Spinal cord (tissue), 10 donors: ENCODE measurements at places on chromosomes 2 and 18.

- DNase-seq = no peak
Measured at GRCh38 chr2:219436491-219436890, 1.8 kb downstream of the SPEG start.

GRCh38 chr2:52779446-52779845, 988.2 kb upstream of the CHAC2 start:
- DNase-seq = no peak

- DNase-seq = no peak
Measured at GRCh38 chr2:179181002-179181401, 83.6 kb downstream of the SESTD1 start.

DNA sequence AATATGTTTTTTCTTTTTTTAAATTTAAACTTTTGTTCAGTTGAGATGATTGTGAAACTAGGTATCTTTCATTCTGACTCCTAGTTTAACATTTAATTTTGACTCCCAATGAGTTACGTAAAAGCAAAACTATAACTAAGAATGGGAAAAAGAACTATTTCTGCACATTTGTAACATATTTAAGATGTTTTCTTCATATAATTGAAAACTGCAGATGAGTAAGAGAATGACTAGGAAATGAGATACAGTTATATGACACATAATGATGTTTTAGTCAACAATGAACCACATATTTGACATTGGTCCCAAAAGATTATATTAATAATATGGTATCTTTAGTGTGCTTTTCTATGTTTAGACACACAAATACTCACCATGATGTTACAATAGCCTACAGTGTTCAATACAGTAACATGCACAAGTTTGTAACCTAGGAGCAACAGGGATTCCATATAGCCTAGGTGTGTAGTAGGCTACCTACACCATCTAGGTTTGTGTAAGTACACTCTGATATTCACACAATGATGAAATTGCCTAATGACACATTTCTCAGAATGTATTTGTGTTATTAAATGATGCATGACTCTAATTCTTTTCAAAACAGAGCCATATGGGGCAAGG, 12.6 kb downstream of the ERMN start:
- no peak for DNase-seq

- no peak for DNase-seq
Measured at GRCh38 chr2:218360453-218360852, 3.8 kb downstream of the CATIP start.

DNA sequence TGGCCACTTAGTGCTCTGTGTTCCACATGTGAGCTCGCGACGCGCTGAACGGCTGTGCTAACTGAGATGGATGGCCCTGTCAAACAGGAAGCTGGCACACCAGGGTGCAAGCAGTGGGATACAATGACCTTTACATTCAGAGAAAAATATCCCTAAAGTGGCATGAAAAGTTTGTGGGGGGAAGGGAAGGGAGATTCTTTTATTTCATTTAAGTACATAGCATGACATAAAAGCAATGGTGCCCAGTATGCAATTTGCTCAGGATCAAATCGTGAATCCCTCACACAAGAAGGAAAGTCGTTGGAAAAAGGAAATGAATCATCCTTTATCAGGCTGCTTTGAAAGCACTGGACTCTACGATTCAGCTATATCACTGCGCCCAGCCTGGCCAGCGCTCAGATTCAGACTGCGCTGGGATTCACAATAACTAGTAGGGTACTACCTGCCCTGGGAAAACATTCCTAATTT, 26.0 kb downstream of the SATB2 start:
- no peak for DNase-seq

- DNase-seq = no peak
Measured at GRCh38 chr2:112032689-112033465, 22.2 kb upstream of the TMEM87B start.

- DNase-seq = no peak
Measured at GRCh38 chr2:38515155-38516074, 87.3 kb downstream of the HNRNPLL start.

- no peak for DNase-seq
Measured at GRCh38 chr18:54532222-54532621, 58.8 kb upstream of the DYNAP start.

GRCh38 chr2:20471902-20472559, 25.2 kb downstream of the RHOB start:
- DNase-seq = no peak

DNA sequence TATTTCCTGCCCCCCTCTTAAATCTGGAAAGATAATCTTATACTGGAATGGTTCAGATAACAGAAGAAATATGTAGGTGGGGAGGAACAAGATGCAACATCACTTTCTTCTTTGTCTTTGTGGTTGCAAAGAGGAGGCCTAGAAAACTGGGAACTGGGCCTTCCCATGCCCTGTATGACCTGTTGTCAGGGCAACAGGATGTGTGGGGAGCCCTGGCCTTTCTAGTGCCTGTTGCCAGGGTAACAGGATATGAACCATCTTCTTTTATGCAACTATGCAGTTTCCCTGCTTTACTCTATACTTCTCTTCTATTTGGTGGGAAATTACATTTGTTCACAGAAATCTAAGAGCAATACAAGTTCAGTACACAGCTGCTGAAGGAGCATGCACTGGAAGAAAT, 79.8 kb upstream of the PDE1A start:
- no peak for DNase-seq

GRCh38 chr18:48767090-48767690, 183.6 kb downstream of the SMAD7 start:
- peak; percentile 55 for DNase-seq

- DNase-seq = no peak
Measured at GRCh38 chr2:100399714-100400113, 17.8 kb downstream of the CHST10 start.

- no peak for DNase-seq
Measured at GRCh38 chr18:51235009-51235789, 37.7 kb upstream of the MEX3C start.

DNA sequence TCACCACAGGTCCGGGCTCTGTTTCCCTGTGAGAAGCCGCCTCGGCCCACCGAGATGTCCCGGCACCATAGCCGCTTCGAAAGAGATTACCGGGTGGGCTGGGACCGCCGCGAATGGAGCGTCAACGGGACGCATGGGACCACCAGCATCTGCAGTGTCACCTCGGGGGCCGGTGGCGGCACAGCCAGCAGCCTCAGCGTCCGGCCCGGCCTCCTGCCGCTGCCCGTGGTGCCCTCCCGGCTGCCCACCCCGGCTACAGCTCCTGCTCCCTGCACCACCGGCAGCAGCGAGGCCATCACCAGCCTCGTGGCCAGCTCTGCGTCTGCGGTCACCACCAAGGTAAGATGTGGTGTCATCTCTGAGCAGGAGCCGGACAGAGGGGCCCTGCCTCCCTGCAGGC, 177.2 kb downstream of the KLHL29 start:
- DNase-seq = no peak

DNA sequence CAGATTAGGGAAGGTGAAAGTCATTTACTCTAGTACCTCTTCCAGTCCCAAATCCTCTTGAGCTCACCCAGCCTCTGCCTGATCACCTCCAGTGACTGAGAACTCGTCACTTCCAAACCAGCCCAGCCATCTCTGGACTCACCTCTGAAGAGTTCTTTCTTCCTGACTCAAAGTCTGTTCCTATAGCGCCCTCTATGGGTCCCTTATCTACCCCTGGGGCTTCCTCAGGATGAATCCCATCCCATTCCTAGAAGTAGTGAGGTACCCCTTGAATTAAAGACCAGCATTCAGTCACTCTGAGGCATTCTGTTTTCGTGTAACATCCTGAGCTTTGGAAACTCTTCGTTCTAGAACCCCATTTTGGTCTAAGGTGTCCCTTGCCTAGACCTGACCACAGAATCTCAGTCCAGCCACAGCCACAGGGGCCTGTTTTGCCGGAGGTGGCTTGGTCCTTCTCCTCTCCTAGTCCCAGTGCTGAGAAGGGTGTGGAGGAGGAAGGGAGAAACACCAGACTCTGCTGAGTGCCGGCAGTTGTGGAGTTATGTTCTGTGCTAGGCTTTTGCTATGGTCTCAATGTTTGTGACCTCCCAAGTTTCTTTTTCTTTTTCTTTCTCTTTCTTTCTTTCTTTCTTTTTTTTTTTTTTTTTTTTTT, 32.7 kb downstream of the SIX3 start:
- DNase-seq = no peak

GRCh38 chr2:174863183-174863582, 98.9 kb upstream of the CHRNA1 start:
- no peak for DNase-seq

GRCh38 chr2:218257390-218257981, 3.3 kb upstream of the GPBAR1 start:
- no peak for DNase-seq

DNA sequence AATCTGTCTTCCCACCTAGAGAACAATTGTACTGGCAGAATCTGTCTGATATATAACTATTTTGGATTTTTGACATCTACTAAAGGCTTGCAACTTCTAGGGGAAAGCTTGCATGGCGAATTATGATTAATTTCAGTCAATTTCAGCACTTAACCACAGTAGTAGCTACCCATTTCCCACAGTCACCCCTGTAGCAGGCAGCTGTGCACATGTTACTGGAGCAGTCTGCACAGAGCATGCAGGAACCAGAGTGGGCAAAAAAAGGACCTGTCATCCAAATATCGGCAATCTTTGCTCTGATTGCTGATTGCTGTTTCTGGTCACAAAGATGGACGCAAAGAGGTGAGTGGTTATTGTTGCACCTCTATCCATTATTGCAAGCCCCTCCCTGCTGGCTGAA, 473.3 kb downstream of the SPAG16 start:
- DNase-seq = no peak

DNA sequence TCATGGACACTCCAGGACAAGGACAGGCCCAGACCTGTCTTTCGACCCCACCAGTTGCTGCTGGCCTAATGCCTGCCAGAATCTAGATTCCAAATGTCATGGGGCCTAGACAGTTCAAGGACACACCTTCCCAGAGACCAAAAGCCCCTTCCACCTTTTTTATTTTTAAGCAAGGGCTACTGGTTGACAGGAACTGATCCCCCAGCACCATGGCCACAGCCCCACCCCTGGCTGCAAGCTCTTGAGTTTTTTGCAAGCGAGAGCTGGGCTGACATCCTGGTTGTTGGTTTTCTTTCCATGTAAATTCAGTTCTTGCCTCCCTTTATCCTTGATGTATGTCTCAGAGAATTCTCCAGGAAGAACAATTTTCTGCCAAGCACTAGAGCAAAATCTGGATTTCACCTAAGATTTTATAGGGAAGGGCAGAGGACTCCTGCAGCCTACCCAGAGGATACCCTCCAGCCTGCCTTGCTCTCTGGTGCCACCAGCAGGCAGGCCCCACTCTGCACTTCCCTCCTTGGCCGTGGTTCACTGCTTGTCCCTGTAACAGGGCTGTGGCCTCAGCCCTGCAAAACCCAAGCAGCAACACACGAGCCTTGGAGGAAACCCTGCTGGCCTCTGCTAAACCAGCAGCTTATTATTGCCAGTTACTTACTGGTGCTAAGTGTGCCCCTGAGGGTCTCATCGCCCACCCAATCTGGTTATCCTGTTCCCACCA, 97.7 kb downstream of the TWIST2 start:
- DNase-seq = no peak

- DNase-seq = no peak
Measured at GRCh38 chr2:158586491-158586890, 129.7 kb downstream of the PKP4 start.

DNA sequence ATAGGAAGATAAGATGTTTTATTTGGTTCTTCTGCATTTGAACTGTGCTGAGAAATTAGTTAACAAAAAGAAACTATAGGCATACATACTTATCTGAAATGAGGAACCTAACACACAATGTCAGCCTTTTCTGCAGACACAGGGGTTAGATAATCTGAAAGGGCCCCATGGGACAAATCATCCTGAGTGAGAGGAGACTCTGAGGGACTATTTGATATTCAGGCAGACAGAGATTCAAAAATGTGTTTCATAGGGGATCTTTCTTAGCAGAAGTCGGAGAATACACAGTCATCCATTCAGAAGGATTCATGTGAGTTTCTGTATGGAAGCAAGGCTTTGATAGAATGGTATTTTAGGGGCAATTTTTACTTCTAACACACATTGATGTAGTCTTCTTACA, 79.1 kb downstream of the NCKAP5 start:
- no peak for DNase-seq

- peak; percentile 27 for DNase-seq
Measured at GRCh38 chr2:55869637-55870325, 53.8 kb downstream of the EFEMP1 start.

- DNase-seq = no peak
Measured at GRCh38 chr2:197307236-197307932, 3.2 kb downstream of the ANKRD44 start.

DNA sequence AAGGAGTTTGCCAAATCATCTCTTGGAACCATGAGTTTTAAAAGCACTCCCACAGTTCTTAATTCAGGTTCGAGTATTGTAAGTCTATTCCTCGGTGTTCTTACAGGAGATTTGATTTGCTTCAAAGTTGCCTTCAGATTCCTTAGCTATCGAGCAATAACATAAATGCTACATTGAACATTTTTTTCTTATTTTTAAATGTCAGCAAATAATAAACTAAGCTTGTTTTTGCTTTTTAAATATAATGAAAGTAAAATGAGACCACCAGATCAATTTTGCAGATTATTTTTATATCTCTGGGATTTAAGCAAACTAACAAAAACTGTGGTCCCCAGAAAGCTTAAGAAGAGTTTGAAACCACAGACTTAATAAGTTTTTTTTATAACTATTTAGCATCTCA, 195.5 kb downstream of the LNPK start:
- no peak for DNase-seq

GRCh38 chr2:173150087-173150486, 74.4 kb downstream of the MAP3K20 start:
- DNase-seq = no peak

GRCh38 chr2:126994340-126994777, 95.7 kb downstream of the TEX51 start:
- DNase-seq = no peak

DNA sequence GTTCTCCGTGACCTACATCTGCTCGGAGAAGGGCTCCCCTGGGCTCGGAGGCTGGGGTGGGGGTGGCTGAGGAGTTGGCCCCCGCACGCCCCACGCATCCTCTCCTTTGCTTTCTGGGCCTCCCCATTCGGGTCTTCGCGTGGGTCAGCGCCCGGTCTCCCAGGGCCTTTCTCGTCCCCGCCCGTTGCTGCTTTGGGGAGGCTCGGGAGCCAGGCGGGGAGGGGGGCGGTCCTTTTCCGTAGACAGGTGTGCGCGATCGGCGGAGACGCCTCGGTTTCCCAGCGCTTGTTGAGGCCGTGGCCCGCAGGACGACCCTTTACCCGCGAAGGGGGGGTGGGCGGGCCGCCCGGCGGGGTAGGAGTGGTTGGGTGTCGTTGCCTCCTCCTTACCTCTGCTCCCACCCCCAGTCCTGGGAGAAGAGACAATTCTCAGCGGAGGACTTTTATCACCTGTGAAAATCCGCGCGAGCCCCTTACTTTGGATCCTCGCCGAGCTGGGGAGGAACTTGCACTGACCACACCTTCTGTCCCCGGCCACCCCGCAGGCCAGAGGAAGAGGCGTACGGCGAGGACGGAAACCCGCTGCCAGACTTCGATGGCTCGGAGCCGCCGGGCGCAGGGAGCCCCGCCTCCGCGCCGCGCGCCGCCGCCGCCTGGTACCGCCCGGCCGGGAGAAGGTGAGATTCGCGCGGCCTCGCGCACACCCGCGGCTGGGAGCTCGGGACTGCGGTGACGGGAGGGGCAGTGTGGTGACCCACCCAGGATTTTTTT, 2.6 kb downstream of the ADCYAP1 start:
- no peak for DNase-seq
